ENCODE measurements at places on chromosomes 2 and 18.

DNA sequence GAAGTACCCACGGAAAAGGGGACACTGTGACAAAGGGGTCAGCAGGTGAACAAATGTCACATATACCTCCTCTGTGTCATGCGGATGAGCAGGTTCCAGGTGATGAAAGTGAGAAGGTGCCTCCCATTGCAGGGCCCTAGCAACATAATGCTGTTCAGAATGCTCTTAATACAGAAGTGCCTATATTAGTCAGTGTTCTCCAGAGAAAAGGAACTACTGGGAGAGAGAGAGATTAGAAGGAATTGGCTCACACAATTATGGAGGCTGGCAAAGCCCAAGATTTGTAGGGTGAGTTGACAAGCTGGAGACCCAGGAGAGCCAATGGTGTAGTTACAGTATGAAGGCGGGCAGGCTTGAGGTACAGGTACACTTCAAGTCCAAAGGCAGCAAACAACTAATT lies 98.1 kb upstream of the CDC42EP3 start:
- DNase-seq, result no peak

DNA sequence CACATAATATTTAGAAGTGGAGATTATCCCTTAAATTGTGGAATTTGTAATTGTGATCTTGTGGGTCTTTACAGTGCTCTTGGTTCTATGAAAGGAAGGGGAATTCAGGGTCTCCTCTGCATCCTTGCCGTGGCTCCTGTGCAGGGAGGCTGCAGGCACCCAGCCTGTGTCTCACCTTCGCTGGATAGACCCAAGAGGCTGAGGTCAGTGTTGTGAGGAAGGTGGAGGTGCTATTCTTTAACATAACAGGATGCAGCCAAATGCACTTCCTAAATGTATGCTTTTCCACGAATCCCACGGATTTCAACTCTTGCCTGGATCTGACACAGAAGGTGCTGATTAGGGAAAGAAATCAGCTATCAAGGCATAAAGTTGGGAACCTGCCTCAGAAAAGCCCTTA lies 69.5 kb downstream of the TMEM18 start:
- no peak for DNase-seq

DNA sequence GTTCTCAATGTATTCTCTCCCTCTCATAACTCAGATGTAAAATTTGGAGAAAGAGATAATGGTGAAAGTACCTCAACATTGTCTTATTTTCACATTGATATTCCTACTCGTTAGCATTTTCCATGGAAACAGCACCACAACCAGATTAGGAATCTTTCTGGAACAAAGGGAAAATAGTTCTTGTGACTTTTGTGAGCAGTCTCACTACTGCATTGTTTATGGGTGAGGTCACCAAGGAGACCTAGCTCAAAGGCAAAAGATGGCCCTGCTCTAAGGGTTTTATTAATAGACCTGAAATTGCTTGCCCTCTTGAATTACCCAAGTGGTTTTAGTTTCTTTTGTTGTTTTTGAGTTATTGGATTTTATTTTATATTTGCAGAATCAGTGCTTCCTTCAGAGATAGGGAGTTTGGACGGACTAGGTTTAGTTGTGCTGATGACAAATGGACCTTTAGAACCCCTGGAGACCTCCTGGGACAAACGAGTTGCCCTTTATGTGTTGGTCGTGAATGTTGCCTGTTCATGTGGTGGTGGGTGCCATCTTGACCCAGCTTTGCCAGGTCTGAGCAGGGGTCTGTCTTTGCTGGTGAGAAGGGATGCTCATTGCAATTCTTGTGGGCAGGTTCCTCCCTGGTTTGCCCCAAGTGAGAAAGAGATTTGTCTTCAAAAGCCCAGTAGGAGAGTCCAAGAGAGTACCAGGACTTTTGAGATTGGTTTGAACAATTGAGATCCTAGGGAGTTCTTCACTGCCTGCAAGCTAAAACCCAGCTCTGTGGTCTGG lies 58.1 kb downstream of the INPP4A start:
- DNase-seq, result no peak

- no peak for DNase-seq
Measured at GRCh38 chr2:80053522-80054345, 250.8 kb downstream of the LRRTM1 start.

GRCh38 chr2:201414099-201415023 lies 36.9 kb downstream of the TRAK2 start:
- DNase-seq, result no peak

- DNase-seq, result no peak
Measured at GRCh38 chr2:220981926-220982325, 590.2 kb downstream of the EPHA4 start.

- no peak for DNase-seq
Measured at GRCh38 chr2:227877421-227878310, 6.2 kb downstream of the DAW1 start.

DNA sequence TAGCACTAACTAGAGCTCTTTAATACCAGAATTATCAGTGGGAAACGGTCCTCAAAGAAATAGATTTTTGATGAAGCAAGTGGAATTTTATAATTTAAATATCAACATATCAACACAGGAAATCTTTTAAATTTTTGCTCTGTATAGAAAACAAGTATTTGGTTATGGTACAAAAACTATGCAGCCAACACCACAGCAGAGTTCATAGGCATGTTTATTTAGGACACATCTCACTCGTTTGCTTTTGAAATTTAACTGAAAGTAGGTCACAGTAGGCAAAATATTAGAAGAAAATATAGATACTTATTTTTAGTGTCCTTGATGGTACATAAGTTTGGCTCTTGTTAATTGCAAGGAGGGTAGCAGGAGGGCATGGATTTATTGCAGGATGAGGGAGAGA lies 34.3 kb upstream of the TANC1 start:
- no peak for DNase-seq

DNA sequence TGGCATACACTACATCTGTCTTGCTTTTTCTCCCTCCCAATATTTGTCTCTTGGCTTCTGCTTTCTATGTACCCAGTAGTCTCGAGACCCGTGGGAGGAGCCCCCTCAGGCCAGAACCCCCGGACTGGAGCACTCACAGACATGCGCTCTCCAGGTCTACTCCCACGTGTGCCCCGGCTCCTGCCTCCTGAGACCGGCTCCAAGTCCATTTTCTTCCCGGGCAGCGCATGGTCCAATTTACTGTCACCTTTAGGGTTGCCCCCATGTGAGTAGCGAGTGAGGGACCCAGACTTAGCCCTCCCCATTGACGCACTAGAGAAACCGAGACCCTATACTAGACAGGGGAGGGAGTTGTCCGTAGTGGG lies 11.8 kb upstream of the TEX51 start:
- DNase-seq, result no peak

DNA sequence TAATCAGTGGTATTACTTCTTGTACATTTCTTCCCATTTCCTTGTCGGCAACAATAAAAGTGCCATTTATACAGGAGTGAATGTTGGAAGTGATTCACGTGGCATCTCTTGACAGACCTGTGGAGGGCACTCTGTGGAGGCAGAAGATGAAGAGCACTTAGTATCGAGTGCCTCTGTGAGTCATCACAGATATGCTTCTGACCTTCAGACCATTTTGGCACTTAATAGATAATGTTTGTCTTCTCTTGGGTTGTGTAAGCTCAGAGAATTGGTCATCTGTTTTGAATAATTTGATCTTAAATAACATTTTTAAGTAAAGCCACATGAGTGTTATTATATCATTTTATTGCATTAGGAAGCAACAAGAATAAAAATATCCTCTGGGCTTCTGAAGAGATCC lies 305.5 kb downstream of the PTPRM start:
- DNase-seq, result no peak

GRCh38 chr18:9861157-9861556 lies 24.6 kb upstream of the TXNDC2 start:
- DNase-seq, result no peak

DNA sequence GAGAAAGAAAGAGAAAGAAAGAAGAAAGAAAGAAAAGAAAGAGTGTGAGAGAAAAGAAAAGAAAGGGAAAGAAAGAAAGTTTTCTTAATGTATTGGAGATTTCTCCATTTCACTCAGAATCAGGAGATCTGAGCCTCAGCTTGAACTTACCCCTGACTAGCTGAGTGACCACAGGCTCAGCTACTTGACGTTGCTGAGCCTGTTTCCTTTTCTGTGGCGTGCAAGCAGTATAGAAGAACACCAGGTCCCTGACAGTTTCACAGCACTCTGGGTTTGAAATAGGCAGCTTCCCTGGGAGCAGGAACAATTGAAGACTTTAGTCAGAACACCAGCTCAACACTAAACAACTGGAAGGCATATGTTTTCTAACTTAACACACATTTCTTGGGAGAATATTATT lies 44.7 kb downstream of the MARCO start:
- no peak for DNase-seq

DNA sequence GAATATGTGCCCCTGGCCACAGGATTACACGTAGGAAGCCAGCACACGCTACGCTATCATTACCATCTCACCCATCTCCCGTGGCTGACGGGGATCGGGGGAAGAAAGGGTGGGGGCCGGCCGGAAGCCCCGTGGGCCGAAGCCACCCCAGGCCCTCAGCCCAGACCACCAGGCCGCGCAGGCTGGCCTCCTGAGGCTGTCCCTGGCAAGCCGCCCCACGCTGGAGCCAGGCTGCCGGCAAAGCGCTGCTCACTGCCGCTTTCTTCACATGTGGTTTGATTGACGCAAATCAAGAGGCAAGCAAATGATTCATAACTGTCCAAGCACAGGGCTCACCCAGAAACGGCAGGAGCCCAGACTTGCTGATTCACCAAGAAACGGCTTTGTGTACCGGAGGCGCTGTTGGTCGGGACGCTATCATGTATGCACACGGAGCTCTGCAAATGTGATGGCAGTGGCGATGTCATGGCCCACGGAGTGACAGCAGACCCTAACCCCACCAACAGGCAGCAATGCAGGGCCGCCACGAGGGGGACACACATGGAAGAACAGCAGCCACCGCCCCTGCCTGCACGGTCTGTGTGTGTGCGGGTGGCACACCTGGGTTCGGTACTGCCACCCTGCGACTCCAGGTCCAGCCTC lies 125.7 kb downstream of the HDAC4 start:
- DNase-seq, result peak; percentile 99

DNA sequence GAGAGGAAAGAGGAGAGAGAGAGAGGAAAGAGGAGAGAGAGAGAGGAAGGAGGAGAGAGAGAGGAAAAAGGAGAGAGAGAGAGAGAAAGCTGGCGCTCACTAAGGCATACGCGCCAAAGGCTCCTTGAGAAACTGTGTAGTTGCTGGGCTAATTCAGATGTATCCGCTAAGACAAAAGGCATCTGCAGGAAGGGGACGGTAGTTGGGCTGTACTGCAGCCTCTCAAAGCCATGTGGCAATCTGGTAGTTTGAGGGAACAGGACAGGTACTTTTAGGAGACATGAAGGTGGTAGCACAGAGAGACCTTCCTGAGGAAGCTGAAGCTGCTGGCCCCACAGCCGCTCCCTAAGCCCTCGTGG lies 31.6 kb downstream of the THNSL2 start:
- DNase-seq, result no peak

DNA sequence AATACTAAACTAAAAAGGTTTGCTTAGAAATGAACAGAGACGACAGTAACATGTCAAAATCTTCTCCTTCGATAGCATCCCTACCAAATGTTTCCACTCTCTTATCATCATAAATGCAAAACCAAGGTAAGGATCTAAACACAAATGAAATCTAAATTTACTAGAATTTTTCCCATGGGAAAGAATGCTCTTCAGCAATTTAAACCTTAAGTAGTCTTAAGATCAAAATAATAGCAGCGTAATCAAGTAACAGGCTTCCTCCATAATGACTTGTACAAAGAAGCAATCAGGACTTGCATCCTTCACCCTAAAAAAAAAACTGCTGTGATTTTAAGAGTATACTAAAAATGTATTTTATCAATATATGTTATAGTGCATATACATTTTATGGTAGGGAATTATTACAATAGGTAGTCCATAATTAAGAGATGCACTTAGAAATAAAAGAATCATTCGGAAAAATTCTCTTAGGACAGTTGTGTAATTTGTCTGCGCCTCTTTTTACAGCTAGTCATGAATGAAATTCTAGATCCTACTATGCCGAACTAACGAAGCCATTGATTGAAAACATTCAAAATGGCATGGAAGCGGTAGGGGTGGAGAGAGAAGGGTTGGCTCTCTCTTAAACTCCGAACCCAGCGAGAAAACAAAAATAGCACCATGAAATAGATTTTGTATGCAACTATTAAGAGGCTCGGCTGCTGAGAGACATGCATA lies 1.3 kb downstream of the PGAP1 start:
- no peak for DNase-seq

- DNase-seq, result no peak
Measured at GRCh38 chr2:109197491-109198418, 68.8 kb downstream of the SH3RF3 start.

- no peak for DNase-seq
Measured at GRCh38 chr2:33326100-33326499, 150.3 kb upstream of the RASGRP3 start.

DNA sequence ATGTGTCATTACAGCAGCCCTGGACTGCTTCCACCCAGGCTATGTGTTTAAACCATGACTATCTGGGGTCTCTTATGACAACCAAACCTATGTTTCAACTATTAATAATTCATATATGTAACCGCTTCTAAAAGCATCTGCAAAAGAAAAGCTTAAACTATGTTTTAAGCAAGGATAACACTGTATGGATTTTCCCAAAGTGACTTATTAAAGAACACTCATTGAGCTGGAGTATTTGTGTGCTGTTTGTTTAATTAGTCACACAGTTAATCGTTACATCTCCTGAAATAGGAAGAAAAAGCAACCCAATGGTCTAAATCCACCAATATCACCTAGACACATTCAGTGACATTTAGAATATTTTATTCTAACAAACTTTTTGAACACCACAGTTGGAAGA lies 51.3 kb downstream of the TMEM163 start:
- no peak for DNase-seq

DNA sequence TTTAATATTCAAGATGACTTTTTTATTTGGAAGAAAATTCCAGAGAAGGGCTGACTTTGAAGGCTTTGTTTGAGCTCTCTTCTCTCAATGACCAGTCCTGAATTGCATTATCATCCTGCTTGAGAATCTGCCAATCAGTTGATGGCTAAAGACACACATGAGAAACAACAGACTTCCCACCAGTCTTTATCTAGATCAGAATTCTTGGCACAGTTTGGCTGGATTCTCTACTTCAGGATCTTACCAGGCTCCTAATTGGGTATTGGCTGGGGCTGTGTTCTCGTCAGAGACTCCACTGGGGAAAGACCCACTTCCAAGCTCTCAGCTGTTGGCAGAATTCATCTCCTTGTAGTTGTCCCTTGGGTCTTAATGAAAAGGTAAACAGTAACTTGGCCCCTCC lies 86.0 kb downstream of the WDSUB1 start:
- DNase-seq, result no peak

DNA sequence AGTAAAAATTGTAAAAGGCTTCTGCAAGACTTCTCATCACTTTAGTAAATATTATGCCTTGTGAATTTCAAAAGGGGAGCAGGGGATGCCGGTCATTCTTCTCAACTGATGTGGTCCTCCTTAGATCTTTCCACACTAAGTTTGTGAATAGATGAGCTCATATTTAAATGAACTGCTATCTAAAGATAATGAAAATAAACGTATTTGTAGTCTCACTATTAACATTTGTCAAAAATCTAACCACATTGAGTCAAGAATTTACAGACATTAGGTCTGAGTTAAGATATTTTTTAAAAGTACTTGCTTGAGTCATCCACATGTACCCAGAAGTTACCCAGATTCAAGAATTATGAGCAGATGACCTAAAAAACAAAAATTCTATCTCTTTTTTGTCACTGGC lies 6.5 kb downstream of the PRPF40A start:
- DNase-seq, result no peak

GRCh38 chr18:51621864-51622160 lies 424.3 kb upstream of the MEX3C start:
- no peak for DNase-seq

- no peak for DNase-seq
Measured at GRCh38 chr2:73701968-73702665, 35.0 kb downstream of the TPRKB start.

- no peak for DNase-seq
Measured at GRCh38 chr18:57922885-57923284, 119.8 kb upstream of the ATP8B1 start.
